Large intestine (tissue), 12 donors: ENCODE measurements at places on chromosomes 13 and 19.

GRCh38 chr19:37564624-37565369, 29.8 kb downstream of the ZNF571 start:
- DNase-seq = no peak

GRCh38 chr13:97653443-97654140, 219.6 kb downstream of the RAP2A start:
- DNase-seq = no peak

DNA sequence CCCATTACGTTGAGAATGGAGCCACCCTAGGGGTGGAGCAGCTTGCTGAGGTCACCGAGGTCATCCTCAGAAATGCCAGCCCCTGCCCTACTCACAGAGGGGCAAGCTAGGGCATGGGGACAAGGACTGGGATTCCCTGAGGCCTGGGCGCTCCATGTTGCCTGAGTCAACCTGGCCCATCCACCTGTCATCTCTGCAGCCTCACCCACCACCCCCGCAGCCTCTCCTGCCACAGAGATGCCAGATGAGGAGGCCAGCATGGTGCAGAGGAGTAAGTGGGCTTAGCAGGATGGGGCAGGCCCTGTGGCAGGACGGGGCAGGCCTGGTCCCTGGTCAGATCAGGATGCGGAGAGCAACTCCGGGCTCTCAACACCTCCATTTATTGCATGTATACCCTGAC, 9.5 kb downstream of the NKPD1 start:
- DNase-seq = no peak

- DNase-seq = no peak
Measured at GRCh38 chr13:110475550-110476219, 85.8 kb downstream of the RAB20 start.

- no peak for DNase-seq
Measured at GRCh38 chr13:91405240-91405639, 6.8 kb downstream of the GPC5 start.

DNA sequence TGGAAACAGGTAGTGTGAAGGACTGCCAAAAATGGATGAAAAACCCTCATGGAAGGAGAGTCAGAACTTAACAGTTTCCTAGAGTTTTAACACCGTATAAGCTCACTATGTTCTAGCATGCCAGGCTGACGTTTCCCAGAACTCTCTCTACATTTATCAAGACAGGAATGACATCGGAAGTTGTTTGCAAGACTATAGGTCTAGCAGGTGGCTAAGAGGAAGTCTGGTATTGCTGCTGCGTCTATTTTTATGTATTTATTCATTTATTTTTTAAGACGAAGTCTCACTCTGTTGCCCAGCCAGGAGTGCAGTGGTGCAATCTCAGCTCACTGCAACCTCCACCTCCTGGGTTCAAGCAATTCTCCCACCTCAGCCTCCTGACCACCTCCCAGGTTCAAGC, 20.5 kb upstream of the ARL11 start:
- DNase-seq = no peak

- no peak for DNase-seq
Measured at GRCh38 chr19:54644056-54644455, 13.8 kb downstream of the LILRB1 start.

GRCh38 chr19:23394511-23394910, 760 bp downstream of the ZNF91 start:
- DNase-seq = no peak

- DNase-seq = no peak
Measured at GRCh38 chr13:34842466-34842865, 99.6 kb upstream of the NBEA start.

DNA sequence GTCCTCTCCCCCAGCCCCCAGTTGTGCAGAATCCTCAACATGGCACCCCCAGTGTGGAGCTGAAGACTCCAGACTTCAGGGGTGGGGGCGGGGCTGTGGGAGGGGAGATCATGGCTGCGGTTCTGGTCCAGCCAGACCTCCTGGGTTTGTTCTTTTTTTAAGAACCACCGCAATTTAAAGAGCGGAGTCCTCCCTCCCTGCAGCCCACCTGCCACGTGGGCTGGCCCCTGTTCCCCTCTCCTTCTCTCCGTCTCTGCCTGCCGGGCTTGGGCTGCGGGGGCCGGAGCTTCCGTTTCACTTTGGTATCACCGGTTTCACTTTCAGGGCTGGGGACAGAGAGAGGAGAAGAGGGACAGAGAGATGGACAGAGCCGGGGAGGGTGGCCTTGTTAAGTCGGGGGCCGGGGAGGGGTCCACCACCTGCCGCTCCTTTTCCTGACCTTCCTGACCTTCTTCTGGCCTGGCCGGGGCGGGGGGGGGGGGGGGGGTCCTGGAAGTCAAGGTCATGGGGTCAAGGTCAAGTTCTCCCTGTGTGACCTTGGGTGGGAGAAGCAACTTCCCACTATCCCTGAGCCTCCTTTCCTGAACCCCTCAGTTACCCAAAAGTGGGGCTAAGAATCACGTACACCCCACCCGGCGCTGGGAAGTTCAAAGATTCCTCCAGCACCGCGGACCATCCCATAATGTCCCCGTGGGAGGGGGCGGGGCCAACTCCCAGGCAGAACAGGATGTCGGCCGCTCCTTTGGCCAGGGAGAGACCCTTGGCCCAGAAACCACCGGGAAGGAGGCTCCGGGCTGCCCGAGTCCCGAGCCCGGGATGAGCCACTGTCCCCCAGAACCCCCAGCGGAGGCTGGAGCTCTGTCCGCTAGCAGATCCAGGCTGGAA, 11.3 kb upstream of the ZBTB7A start:
- peak; percentile 84 for DNase-seq
